ENCODE measurements at places on chromosomes 7 and 10.

- no peak for DNase-seq
Observed at GRCh38 chr10:30433306-30433729, 666 bp upstream of the MAP3K8 start.

DNA sequence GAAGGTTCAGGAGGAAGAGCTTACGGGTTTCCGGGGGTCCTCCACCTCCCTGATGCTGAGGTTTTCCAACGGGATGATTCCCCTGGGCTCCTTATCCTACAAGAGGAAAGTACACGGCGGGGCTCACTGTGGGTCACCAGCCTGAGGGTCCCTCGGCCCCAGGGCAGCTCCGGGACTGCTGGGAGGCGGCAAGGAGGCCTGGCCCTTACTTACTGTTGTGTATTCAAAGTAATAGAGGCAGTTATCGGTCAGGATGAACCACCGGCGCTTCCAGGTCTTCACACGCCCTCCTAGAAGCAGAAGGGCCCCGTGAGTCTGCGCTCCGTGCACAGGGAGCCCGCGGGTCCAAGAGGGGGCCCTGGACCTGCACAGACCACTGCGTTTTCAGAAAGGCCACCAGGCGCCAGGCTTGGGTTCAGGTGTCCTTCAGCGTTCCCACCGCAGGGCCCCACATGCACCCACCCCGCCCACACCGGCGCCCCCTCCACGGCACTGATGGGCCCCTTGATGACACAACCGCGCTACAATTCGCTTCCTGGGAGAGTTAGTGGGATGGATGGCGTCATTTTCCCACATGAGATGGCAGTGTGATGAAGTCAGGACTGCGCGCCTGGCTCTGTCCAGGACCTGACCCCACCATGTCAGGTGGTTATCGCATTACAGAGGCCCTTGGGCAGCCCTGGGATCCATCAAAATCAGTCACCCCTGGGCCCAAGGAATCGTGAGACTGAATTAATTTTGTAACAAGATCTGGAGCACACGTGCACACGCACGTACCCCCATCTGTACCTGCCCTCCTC, 106.7 kb downstream of the CYTH3 start:
- no peak for DNase-seq

- no peak for DNase-seq
Observed at GRCh38 chr7:149109969-149110368, 16.2 kb downstream of the ZNF425 start.

- peak; percentile 23 for DNase-seq
Observed at GRCh38 chr7:2978408-2978807, 65.3 kb downstream of the CARD11 start.

DNA sequence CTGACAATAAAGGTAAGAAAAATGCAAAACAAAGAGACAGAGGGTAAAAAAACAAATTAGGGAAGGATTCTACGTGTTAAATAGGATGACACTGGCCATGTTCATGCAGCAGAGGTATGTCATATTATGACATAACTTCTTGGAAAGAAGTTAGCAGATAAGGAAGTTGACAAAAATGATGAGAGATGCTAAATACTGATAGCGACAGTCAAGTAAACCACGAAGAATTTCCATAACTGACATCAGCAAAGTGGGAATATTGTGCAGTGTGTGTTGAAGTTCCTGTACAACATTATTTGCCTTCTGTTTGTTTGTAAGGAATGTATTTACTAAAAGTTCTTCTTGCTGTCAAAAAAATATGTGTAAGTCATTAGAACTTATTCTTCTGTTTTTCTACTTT, 29.5 kb downstream of the MDH2 start:
- no peak for DNase-seq

DNA sequence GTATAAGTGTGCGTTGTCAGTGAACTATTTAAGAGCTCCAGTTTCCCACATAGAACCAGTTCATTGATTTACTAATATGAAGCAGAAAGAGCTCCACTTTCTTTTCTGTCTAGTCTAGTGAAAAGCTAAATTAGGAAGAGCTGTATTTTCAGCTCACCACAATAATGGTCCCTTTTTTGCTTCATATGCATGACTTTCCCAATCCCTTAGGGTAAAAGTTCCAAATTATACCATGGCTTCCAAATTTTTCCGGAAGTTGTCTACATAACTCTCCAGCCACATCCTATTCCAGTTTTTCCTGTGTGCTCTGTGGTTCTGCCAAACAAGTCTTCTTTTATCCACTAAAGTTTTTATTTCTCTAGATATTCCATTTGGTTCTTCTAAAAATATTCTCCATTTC, 685.2 kb downstream of the REEP3 start:
- DNase-seq = no peak

DNA sequence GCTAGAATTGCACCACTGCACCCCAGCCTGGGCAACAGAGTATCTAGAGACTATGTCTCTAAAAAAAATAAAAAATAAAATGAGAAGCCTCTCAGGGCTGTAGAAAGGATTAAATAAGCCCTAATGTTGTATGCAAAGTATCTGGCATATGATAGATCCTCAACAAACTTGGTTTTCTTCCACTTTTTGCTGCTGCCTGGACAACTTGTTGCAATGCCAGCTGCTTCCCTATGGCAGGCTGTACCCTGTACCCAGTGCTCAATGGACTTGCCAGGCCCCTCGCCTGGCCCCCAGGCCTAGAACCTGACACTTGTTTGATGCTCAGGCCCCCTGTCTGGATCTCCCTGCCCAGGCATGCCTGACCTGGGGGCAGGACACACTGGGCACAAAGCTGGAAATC, 28.5 kb upstream of the CDH23 start:
- no peak for DNase-seq

DNA sequence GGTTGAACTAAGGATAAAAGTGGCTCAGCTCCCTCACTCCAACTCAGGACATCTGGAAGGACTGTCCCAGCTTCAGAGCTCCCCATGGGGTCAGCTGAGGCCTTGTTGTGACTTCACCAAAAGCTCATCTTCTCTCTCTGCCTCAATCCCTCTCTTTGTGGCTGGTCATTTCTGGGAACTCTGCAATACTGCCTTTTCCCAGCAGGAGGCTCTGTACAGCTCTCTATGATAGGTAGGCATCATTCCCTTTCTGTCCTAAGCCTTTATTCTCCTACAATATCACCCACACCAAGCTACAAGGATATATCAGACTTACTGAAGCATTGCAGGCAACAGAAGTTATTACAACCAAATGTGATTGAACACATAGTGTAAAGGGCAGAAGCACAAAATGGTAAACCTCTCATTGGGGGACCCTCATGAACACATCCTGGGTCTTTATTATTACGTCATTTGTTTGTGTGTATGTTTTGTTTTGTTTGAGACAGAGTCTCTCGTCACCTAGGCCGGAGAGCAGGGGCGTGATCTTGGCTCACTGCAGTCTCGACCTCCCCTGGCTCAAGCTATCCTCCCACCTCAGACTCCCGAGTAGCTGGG, 36.7 kb upstream of the PRPS1L1 start:
- DNase-seq = no peak

GRCh38 chr7:131844369-131844768, 287.9 kb upstream of the PODXL start:
- DNase-seq = no peak

DNA sequence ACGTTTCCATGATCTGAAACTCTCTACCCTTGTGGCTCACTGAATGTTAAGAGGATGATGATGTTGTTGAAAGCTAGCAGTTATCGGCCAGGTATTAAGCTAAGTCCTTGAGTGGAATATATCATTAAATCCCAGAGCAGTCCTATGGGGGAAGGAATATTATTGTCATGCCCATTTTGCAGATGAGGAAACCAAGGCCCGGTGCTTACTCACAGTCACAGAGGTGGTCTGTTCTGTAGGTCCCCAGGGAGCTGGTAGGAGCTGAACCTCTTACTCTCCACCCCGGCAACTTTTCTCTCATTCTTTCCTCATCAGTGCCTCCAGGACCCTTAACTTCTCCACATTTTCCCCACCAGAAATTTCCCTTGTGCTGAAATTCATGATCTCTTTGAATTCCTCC, 62.6 kb downstream of the ARMC3 start:
- no peak for DNase-seq

- DNase-seq = no peak
Observed at GRCh38 chr10:8455181-8455580, 400.7 kb downstream of the GATA3 start.
